ENCODE measurements at places on chromosomes 4 and X.

- no peak for DNase-seq
Measured at GRCh38 chr4:145276050-145276449, 95.7 kb upstream of the OTUD4 start.

DNA sequence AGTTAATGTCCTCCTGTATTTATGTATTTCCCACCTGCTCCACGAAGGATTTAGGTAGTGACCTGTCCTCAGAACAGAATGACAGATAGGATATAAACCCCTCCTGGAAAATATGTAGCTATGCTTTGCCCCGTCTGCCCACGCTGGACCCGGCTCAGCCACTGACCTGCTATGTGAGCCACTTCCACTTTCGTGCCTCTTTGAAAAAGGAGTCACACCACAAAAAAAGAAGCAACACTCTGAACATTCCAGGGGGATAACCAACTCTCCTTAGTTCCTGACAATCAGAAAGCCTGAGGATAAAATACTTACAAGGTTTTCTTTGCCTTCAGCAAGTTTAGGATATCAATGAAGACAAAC is 11.1 kb downstream of the ACSL1 start:
- no peak for DNase-seq

- no peak for DNase-seq
Measured at GRCh38 chr4:128380306-128380705, 92.7 kb upstream of the PGRMC2 start.

GRCh38 chr4:106628586-106629267 is 260.1 kb upstream of the GIMD1 start:
- no peak for DNase-seq

- DNase-seq = no peak
Measured at GRCh38 chr4:98939438-98939837, 10.5 kb upstream of the EIF4E start.

- DNase-seq = no peak
Measured at GRCh38 chrX:108064001-108064400, 19.1 kb downstream of the VSIG1 start.

- DNase-seq = no peak
Measured at GRCh38 chr4:14345356-14345775, 656.9 kb upstream of the CPEB2 start.

- DNase-seq = no peak
Measured at GRCh38 chr4:26325191-26325590, 4.4 kb downstream of the RBPJ start.

DNA sequence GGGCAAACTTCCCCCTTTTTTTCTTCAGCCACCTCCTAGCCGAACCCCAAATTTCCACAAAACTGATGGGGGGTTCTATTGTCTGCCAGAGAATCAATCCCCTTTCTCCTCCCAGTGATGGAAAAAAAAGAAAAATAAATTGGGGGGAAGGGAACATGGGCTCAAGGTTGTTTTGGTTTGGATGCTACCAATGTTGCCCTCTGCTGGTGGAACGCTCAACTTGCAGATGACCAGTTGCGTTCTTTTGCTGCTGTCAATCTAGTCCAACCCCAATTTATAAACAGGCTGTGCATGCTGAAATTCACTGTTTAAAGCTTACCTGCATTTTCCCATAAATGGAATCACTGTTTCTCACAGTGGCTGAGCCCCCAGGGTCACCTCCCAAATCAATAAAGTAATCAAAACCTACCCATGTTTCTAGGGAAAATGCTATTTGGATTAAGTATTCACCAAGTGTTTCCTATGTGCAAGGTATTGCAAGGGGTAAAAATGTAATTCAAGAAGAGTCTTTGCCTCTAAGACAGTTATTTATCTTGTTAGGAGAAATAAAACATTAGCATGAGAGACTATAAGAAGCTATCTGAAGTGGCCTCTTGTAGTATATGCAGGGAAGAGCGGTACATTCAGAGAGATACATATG is 116.7 kb upstream of the TMEM164 start:
- DNase-seq = no peak

- no peak for DNase-seq
Measured at GRCh38 chr4:102809190-102809589, 18.2 kb downstream of the UBE2D3 start.

DNA sequence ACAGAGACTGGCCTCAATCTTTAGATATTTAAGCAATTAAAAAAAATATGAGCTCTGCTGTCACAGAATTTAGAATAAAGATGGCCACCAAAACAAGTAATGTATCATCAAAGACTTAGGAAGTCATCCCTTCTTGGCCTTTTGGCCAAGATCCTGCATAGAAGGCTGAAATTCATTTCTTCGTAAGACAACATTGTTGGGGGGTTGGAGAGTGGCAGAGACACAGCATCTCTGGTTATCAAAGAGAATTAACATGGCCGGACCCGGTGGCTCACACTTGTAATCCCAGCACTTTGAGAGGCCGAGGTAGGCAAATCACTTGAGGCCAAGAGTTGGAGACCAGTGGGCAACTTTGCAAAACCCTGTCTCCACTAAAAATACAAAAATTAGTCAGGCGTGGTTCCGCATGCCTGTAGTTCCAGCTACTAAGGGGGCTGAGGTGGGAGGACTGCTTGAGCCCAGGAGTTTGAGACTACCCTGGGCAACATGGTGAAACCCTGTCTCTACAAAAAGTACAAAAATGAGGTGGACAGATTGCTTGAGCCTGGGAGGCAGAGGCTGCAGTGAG is 4.0 kb downstream of the PPM1K start:
- no peak for DNase-seq

DNA sequence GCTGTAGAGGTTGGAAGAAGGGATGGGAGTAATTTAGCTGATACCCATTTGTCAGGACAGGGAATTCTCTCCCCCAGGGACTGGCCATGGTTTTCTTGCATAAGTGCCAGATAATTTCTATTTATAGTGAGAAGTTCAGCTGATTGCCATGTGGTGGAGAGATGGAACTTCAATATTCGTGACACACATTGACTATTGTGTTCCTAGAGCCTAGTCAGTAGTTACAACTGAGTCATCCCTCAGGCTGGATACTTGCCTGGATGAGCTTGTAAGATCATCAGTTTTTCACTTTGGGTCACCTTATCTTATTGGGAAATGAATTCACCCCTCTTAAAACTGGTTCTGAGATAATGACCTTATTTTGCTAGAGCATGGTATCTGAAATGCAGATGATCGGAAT is 32.2 kb downstream of the CFAP299 start:
- DNase-seq = no peak

GRCh38 chr4:6390356-6390755 is 82.1 kb downstream of the PPP2R2C start:
- DNase-seq = no peak

DNA sequence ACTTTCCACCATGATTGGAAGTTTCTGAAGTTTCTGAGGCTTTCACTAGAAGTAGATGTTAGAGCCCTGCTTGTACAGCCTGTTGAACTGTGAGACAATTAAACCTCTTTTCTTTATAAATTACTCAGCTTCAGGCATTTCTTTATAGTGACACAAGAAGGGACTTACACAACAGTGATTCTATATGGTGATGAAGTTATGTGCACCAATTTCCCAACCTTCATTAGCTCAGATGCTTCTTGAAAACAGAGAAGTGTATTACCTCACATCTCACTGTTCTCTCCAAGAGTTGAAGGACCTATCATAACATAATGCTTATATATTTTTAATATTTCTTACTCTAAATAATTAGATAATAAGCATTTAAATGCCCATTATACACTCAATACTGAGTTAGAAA is 202.1 kb upstream of the ANXA10 start:
- no peak for DNase-seq

GRCh38 chrX:106716004-106716403 is 10.5 kb upstream of the RNF128 start:
- DNase-seq = no peak

DNA sequence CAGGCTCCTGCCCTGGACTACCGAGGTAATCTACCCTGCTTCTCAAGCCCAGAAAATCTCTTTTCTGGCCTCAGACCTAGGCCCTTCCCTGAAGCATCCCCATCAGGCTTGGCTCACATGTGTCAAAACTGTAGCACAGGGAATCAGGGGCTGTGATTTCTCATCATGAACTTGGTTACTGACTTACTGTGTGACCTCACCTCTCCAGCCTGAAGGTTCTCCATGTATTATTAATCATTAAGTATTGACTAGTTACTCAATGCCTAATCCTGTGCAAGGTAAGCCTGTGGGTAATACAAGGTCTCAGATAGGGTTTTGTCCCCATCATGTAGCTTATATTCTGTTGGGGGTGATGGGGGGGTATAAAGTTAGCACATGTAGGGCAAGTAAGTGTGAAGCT is 6.8 kb downstream of the SRPX2 start:
- no peak for DNase-seq

DNA sequence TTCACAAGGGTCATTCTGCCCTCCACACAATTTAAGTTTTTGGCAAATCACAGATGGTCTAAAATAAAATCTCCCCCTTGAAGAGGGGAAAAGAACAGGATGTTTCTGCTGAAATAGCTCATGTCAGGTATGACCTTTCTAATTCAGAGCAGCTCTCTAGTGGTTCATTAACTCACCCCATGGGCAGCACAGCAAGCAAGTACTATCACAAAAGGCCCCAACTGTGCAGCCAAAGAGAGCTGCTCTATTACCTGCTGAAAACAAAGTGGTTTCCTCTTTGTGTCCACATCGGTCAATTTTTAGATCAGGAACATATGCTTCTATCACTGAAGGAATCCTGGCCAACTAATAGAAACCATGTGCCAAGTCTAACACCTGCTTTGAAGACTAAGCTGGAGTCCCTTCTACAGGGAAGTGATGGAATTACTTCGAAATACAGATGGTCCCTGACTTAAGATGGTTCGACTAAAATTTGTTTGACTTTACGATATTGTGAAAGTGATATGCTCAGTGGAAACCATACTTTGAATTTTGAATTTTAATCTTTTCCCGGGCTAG is 164.3 kb downstream of the ENOX2 start:
- no peak for DNase-seq

- no peak for DNase-seq
Measured at GRCh38 chr4:173037242-173037641, 131.4 kb upstream of the GALNT7 start.

- DNase-seq = no peak
Measured at GRCh38 chr4:3218824-3219760, 29.9 kb upstream of the MSANTD1 start.

Data from CMK (cell line).